Right cardiac atrium (tissue), 5 donors: ENCODE measurements at places on chromosomes 6 and 20. TPM values are rescaled to one million over a fixed set of nuclear protein-coding genes. Genes with fewer than 3 reads are reported as not detected.
A peak's percentile ranks its signal among the peaks of the same experiment; 100 is the strongest.

BNIP5 gene
- not detected for total RNA-seq

LY6G6C gene
- not detected for total RNA-seq

CALHM6 gene
- total RNA-seq = 3.4 TPM

RUNX2 gene
- 0.93 TPM for total RNA-seq

GNAS-AS1 gene
- 0.42 TPM for total RNA-seq

PGC gene
- total RNA-seq = not detected

GSTA2 gene
- total RNA-seq = not detected

RPL7L1 gene
- total RNA-seq = 50.8 TPM

C6orf163 gene
- 2.0 TPM for total RNA-seq

GRCh38 chr6:2799936-2800527 lies 34.8 kb downstream of the WRNIP1 start:
- DNase-seq = no peak

- DNase-seq = no peak
These were observed 8.8 kb downstream of the TTI1 start for GRCh38 chr20:38024496-38024895.

DNA sequence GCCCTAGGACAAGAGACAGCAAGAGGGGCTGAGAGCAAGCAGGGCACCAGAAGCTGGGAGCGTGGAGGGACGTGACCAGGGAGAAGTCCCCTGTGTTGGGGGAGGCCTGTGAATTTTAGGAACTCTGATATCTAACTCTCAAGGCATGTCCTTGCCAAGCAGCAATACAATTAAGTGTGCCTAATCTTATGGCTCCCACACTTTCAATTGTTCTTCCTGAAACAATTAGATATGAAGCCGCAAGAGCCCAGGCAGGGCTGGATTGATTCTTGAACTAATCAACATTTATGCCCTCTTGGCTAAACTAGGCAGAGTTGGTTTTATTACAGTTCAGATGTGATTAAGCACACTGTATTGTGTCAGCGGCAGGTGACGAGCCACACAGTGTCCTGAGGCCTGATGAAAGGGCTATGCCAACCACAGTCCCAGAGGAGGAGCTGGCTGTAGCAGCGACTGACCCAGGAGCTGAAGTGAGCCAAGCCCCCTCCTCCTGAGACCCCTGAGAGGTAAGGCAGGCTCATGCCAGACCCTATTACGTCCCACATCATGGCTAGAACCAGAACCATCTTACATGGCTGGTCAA lies 4.2 kb upstream of the MAVS start:
- no peak for DNase-seq

DNA sequence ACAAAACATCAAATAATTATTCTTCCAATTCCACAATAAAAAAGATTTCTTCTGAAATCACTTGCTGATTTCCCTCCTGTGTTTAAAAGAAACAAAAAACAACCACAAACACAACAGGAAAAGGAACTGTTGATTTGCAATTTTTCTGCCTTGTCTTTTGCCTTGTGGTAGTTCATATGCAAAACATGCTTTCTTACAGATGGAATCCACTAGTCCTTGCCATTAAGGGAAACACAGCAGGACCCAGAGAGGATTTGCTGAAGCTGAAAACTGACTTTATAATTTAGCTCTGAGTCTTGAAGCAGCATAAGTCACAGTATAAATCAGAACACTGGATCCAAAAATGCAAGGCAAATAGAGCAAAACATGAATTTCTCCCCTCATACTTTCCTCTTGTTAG lies 328.8 kb downstream of the PHF3 start:
- no peak for DNase-seq

DNA sequence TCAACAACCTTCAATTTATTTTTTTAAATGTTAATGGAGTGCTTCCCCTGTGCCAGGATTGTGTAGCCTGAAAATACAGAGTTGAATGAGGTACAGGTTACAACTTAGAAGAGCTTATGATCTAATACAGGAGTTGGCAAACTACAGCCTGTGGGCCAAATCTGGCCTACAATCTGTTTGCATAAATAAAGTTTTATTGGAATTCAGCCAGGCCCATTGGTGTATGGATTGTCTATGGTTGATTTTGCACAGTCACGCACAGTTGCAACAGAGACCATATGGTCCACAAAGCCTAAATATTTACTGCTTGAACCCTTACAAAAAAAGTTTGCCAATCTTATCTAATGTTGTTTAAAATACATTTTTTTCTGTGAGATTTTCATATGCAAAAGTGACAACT lies 177.3 kb upstream of the CCN2 start:
- no peak for DNase-seq

DNA sequence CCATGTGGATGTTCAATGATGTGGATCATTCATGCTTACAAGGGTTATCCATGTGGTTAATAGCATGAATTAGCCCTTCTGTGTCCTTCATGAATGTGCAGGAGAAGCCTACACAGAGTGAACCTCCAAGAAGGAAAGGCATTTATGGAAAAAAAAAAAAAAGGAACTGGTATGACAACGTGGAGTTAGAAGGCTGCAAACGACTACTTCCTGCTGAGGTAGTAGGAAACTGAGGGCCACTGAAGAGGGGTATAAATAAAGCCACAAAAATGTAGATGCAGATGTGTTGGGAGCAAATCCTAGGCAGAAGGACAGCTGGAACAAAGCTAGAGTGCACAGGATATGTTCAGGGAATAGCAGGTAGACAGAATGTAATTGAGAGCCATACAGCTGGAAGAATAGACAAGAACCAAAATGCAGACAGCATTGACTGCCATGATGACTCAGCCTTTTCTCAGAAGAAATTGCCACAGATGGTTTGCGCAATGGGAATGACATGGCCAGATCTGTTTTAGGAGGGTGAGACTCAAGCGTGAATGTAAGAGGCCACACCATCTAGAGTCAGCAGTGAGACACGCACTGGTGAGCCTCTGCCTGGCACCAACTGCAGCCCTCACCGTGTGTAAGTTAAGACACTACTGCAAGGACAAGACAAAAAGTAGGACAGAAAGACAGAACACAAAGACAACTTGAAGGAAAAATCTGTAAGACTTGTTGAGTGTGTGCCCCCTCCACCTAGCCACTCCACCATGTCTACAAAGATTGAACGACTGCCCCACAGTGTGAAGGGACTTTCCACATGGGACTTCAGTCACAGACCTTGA lies 79.8 kb downstream of the KIF13A start:
- peak; percentile 70 for DNase-seq

- DNase-seq = no peak
These were observed 710.6 kb upstream of the EPHA7 start for GRCh38 chr6:94129926-94130325.

DNA sequence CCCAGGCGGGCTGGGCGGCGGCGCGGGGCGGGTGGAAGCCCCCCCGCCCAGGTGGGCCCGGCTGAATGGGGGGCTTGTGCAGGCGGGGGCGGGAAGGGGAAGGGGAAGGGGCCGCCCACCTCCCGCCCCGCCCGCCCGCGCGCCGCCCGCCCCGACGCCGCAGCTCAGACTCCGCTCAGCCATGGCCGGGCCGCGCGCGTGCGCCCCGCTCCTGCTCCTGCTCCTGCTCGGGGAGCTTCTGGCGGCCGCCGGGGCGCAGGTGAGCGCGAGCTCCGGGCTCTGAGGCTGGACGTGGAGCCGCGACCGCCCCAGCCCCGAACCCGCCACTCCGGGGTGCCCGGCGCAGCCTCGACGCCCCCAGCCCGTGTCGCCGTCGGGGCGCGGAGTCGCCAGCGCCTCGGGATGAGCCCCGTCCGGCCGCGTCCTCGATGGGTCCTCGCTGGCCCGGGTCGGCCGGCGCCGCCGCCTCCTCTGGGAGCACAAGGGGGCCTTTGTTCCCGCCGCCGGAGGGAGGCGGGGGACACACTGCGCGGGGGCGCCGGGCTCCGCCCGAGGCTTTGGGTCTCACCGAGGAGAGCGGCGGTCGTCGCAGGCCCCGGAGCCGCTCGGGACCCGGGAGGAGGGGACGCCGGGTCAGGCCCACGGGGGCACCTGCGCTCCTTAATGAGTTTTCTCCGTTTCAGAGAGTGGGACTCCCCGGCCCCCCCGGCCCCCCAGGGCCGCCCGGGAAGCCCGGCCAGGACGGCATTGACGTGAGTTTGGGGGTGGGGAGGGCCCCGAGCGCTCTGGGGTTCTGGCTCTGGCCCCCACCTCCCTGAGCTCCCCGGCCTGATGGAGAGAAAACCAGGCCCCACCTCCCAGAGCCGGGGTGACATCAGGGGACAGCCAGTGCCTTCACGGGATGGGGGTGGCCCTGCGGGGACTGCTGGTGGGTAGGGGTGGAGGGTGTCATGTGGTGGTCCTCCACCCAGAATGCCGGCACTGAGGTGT lies at the start of gene COL9A3:
COL9A3 (plus strand) TSS at position 167 of the 990 bp plus-strand sequence; CDS start at position 182, 15 bp downstream.
- no peak for DNase-seq

GRCh38 chr20:32538526-32538939 lies 46.6 kb downstream of the NOL4L start:
- DNase-seq = no peak

- DNase-seq = no peak
These were observed 419.3 kb upstream of the HS3ST5 start for GRCh38 chr6:114762145-114762544.

DNA sequence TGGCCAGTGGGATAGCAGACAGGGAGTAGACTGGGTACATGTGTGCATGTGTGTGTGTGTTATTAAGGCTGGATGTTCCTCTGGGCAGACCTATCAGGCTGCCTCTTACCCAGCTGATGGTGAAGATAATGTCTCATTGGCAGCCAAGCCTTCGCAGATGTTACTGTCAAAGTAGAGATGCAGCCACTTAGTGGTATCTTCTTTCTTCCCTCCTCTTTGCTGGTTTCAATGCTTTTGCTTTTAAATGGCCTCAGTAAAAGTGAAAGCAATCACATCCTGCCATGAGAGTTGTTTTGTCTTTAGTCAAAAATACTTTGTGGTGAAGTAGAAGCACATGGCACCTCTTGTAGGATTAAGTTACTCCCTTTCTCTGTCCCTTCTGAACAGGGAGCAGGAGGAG lies 57.5 kb downstream of the SNRNP48 start:
- DNase-seq = no peak

- DNase-seq = no peak
These were observed 139.9 kb downstream of the HIVEP2 start for GRCh38 chr6:142805042-142805441.

- DNase-seq = no peak
These were observed 26.9 kb upstream of the MAPRE1 start for GRCh38 chr20:32792731-32793458.

GRCh38 chr20:63973636-63974401 lies 4.1 kb upstream of the ZNF512B start:
- peak; percentile 96 for DNase-seq

DNA sequence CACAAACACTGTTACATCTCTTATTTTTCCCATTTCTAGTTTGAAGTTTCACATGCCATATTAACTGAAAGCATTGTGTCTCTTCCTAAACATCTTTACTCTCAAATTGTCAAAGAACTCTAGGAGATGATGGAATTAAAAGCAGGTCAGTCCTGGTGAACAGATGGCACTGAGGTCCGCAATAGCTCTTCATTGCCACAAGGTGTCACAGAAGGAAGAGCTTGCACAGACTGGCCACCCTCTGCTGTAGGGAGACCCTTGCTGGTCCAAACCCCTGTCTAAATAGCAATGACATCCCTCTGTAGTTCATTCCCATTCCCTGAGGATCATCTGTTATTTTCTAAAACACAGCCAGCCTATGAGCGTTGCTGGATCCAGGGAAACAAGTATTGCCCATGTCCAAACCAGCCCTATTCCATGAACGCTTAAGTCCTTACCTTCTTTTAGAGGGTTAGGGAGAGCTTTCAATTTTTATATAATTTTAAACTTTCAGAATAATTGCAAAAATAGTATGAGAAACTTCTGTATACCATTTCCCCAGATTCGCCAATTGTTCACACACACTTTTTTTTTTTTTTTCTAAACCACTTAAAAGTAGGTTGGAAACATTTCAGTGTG lies 10.1 kb upstream of the HDAC2 start:
- no peak for DNase-seq

DNA sequence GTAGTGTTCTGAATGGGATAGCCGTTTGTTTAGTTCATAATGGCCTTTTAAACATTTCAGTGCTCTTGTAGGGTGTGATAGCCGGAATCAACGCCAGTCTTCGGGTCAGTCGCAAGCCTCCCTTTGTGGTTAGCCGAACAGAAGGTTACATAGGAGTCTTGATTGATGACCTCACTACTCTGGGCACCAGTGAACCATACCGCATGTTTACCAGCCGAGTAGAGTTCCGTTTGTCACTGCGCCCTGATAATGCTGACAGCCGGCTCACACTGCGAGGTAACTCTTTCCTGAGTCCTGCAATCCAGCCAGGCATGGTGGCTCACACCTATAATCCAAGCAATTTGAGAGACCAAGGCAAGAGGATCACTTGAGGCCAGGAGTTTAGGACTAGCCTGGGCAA lies 20.4 kb downstream of the MTO1 start:
- no peak for DNase-seq

DNA sequence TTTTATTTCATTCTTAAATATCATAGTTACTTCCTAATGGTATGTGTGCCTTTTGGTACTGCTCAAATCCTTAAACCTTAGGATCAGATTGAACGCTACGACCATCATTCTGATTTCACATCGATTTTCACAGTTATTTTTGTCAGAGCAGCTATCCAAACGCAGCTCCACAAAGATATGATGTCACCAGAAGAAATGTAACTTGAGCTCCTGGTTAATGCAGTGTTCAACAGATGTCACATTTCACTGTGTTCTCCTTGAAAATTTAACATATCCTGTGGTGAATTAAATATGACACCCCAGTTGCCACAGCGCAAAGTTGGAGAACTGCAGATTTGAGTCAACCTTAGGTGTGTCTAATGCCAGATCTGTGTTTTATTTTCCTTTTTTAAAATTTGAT lies 81.4 kb downstream of the CTNNBL1 start:
- no peak for DNase-seq

- peak; percentile 96 for DNase-seq
These were observed at the start of gene HLA-B for GRCh38 chr6:31356946-31357466. Gene HLA-B, minus strand, starts transcription at chr6:31357179. Its CDS starts 21 bp downstream, at chr6:31357158.
